GM13976 (cell line): ENCODE measurements at places on chromosomes 16 and 17.

DNA sequence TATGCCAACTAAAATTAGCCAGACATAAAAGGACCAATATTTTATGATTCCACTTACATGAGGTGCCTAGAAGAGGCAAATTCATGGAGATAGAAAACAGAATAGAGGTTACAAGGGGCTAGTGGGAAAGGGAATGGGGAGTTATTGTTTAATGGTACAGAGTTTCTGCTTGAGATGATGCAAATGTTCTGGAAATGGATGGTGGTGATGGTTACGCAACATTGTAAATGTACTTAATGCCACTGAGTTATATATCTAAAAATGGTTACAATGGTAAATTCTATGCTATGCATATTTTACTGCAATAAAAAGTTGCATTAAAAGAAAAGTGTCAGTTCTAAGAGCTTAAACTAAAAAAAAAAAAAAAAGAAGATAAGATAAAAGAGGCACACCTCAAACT lies 17.9 kb downstream of the MT1X start:
- no peak for DNase-seq

- no peak for DNase-seq
Observed at GRCh38 chr16:4831616-4832015, 15.5 kb downstream of the GLYR1 start.

DNA sequence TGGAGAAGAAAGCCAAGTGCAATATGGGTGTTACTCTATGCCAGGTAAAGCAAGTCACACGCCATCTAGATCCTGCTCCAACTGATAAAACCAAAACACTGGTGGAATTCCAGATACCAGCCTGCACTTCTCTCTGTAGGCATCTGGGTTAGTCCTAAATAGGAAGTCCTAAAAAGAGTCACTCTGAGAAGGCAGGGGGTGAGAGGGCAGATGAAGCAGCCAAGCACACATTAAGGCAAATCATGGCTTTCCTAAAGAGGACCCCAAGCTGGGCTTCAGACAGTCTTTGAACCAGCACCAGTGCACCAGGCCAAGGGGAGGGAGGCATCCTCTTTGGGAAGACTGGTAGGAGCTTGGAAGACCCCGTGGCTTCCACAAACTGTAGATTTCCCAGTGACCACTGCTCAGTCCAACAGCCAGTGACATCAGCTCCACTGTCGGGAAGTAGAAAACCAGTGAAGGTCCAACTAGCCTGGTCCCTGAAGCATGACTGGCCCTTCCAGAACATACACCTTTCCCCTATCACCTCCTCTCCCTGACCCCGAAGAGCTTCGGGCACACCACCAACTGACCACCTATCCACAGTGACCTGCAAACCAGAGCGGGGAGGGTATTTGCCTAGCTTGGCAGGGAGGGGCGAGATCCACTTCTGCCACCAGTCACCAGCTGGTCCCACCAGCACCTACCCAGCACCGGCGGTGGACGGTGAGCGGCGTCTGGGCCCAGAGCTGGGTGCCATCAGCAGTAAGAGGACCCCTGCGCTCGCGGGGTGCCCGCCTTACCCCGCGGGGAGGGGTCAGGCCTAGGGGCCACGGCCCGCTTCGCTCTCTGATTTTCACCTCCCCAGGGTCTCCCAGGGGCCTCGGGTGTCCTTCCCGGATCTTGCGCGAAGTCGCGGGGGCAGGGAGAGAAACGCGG lies 1.0 kb downstream of the LITAF start:
- no peak for DNase-seq

GRCh38 chr17:4032738-4033137 lies 68.5 kb upstream of the ATP2A3 start:
- DNase-seq = no peak

DNA sequence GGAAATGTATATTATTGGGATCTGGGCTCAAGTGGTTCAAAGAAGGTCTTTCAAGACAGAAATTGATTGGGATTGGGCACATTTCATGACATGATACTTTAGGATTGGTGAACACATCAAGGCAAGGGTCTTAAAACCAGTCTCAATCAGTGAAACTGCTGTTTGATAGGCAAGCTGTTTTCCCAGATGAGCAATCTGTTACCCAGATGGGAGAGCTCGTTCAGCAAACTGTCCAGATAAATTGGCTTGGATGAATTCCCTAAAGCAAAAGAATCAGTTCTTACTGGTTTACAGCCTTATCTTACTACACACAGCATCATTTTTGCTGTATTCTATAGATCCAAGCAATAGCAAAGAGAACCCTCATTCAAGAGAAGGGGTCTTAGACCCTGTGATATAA lies 31.0 kb upstream of the CNEP1R1 start:
- DNase-seq = no peak

DNA sequence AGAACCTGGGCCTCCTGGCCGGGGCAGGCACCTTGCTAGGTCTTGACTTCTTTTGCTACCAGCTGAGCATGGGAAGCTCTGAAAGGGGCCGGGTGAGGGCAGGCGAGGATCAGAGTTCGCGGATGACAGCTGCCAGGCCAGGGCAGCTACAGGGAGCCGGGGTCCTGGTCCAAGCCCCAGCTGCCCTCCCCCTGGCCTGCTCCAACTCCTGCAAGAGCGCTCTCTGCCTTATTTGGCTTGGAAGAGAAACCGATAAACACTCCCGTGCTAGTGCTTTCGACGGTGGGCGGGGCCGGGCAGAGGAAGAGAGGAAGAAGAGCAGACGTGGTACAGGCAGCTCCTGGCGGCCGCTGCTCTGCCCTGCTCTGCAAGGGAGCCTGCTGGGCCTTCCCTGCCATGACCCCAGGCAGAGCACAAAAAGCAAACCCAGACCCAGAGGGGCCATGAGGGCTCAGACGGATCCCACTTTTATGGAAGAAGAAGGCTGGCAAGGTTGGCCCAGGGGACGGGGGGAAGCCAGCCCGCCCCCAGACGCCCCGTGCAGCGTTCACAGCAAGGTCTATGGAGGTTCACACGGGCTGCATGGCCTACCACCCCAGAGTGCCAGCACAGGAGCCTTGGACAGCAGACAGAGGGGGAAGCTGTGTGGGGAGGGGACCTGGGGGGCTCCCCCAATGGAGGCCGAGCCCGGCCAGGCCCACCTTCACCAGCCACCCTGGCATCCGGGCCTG lies 25.6 kb downstream of the PIEZO1 start:
- DNase-seq = no peak

GRCh38 chr17:60729854-60730253 lies 52.2 kb downstream of the BCAS3 start:
- no peak for DNase-seq
